ENCODE measurements at places on chromosomes 2 and 18.

DNA sequence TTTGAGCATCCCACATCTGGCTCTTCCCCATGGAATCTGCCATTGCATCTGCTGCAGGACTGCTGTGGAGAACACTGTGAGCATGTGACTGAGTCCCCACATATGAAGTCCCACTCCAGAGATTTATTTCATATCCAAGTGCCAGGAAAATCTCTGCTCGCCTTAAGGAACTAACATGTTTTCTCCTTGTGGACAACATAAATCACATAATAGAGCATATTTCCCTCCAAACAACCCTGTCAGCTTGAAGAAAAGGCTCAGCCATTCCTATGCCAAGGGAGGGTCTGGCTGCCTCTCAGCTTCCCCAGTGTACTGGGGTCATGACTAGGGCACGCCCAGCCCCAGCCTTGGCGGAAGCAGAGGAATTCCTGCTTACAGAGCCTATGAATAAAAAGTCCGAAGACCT is 193.7 kb downstream of the DNER start:
- DNase-seq = no peak

DNA sequence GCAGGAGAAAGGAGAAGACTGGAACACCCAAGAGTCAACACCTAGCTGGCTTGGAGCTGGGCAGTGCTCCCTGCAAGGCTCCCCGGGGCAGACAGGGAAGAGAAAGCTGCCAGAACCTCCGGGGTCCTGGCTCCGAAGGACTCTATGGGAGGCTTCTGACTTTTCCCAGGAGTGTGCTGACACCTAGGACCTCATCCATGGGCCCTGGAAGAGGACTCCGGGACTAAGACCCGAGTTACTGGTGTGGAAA is 37.8 kb upstream of the ATP6V1B1 start:
- no peak for DNase-seq

GRCh38 chr2:37669446-37669845 is 2.0 kb downstream of the CDC42EP3 start:
- no peak for DNase-seq

GRCh38 chr2:156890529-156891148 is 366.9 kb upstream of the GALNT5 start:
- DNase-seq = no peak

GRCh38 chr2:128750328-128751165 is 431.9 kb upstream of the HS6ST1 start:
- DNase-seq = no peak

DNA sequence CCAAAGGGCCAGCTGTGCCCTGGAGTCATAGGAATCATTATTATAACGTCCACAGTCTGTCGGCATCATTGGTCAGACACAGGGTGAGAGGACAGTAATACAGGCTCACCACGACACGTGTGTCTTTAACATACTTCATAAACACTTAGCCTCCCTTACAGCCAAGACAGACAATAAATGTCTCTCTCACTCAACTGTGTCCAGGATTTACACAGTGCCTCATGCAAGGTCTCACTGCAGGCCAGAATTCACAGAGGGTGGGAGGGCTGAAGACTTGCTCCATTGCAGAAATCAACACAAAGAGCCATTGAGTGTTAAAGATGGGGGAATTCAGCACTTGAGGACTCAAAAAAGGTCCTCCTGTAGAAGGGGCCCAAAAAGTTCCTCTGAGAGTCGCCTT is 210.5 kb downstream of the BCL2 start:
- DNase-seq = no peak

GRCh38 chr2:104851291-104852089 is 2.4 kb upstream of the POU3F3 start:
- no peak for DNase-seq

DNA sequence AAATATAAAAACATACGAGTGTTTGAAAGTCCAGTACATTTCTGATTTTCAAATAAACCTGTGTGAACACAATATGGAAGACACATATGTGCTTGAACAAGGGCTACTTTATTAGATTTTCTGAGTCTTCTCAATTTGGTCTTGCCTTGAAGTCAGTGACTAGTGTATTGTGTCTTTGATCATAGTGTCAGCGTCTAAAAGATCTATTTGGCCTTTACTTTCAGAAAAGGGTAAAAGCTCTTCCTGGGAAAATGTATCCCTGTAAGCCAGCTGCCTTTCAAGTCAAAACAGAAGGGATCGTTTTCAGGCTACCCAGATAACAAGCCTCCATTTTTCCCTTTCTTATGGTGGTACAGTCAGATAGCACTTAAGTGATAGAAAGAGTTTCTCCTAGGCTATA is 471.9 kb downstream of the CMPK2 start:
- DNase-seq = no peak

- DNase-seq = no peak
These were observed 202.1 kb upstream of the TNP1 start for GRCh38 chr2:217061916-217062505.

- no peak for DNase-seq
These were observed 27.4 kb downstream of the FABP1 start for GRCh38 chr2:88100489-88100858.

- DNase-seq = no peak
These were observed 42.9 kb upstream of the ASB1 start for GRCh38 chr2:238383743-238384380.

DNA sequence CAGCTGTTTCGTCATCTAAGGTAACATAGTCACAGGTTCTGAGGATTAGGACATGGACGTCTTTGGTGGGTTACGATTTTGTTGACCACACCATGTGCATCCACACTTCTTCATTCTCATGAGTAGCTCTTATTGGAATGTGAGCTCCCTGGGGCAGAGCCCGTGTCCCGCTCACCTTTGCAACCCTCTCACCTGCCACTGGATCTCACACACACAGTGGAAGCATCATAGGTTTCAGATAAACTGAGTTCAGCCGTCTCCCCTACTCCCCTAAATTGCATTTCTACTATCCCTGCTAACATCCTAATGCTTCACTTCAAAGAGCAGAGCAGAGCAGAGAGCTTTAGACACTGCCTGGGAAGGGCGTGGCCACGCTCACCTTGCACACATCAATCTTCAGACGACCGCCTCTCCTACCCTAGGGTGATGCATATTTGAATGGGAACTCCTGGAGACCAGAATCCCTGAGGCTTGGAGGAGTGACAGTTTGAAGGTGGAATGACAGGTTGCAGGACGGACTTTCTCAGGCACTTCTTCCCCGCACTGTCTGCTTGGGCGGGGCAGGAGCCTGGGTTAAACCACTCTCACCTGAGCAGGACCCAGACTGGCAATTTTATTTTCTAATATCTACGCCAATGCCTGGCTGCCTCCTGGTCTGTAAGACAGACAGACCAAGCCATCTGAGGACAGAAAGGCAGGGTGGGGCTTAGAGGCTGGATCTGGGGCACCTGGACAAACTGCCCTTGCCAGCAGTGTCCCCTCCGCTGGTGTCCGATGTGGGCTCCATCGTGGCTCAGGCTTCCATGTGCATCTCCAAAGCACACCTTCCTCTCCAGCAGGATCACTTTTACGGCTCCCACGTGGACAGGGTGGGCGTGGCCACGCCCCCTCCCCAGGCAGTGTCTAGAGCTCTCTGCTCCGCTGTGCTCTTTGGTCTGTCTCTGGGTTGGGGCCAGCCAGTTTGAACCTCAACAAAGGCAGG is 229.5 kb upstream of the COPS8 start:
- no peak for DNase-seq

DNA sequence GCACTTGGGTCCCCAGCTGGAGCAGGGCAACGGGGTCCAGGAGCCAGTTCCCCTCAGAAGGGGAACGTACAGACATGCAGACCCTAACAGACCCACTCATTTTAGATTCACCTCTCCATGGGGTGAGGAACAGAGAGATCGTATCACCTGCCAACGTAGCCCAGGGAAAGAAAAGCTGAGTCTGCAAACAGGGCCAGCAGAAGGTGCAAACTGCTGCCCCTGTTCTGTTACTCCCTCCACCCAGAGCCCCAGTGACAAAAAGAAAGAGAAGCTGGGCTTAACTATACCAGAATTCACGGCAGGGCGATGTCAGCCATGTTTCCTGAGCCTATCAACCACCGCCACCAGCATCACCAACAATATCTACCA is 817 bp upstream of the HS1BP3 start:
- no peak for DNase-seq

- no peak for DNase-seq
These were observed 20.6 kb downstream of the TMX3 start for GRCh38 chr18:68694316-68694715.

GRCh38 chr2:227222292-227222691 is 57.9 kb downstream of the COL4A3 start:
- DNase-seq = no peak

DNA sequence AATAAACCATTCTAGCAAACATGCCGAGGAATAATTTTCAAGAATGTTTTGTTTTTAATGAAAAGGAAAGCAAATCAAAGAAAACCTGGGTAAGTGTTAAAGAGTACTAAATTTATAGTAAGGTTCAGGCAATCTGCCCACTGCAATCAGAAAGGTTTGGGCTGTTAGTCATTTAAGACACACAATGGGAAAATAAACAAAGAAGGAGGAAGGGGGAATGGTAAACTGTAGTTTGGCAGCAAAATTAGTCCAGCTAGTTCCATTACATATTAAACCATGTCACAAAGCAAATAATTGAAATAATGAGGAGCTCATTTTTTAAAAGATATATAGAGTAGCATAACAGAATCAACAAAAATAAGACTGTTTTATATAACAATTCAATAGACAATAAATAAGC is 87.5 kb upstream of the COPS8 start:
- no peak for DNase-seq

- DNase-seq = no peak
These were observed 3.3 kb downstream of the SMARCAL1 start for GRCh38 chr2:216415541-216415940.

GRCh38 chr18:42196651-42197050 is 241.6 kb downstream of the PIK3C3 start:
- no peak for DNase-seq

GRCh38 chr18:75000920-75001319 is 208.0 kb downstream of the PTGR3 start:
- DNase-seq = no peak

DNA sequence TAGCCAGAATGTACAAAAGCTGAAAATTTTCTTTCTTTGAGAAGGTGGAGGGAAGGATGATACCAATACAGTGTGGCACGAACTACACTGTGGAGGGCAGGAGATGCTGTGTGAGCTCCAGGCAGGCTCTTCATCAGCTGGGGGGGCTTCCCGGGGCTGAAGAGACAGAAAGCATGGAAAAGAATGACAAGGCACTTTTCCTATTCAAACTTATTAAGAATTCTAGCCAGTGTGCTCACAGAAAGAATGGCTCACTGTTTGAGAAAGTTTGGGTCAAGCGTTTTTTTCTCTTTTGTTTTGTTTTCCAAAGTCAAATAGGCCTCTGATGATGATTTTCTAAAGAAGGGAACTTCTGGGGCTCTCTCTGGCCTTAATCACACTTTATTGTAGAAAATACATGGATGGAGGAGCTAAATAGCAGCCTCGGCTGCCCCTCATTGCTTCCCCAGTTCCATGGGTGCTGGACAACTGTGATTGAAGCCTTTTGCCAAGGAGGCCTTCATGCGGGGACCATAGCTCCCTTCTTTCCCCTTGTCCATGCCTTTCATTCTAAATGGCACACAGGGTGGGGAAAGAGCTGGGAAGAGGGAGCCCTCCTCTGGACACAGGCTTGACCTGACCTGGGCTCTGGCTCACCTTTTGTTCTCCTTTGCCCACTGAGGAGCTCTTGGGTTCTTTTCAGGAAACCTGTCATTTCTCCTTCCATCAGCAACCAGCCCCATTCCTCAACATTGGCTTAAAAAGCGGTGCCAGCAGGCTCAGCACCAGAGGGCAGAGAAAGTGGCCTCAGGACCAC is 130.6 kb downstream of the TDRD15 start:
- DNase-seq = no peak

- no peak for DNase-seq
These were observed 18.1 kb downstream of the NCAPH start for GRCh38 chr2:96353606-96354101.

DNA sequence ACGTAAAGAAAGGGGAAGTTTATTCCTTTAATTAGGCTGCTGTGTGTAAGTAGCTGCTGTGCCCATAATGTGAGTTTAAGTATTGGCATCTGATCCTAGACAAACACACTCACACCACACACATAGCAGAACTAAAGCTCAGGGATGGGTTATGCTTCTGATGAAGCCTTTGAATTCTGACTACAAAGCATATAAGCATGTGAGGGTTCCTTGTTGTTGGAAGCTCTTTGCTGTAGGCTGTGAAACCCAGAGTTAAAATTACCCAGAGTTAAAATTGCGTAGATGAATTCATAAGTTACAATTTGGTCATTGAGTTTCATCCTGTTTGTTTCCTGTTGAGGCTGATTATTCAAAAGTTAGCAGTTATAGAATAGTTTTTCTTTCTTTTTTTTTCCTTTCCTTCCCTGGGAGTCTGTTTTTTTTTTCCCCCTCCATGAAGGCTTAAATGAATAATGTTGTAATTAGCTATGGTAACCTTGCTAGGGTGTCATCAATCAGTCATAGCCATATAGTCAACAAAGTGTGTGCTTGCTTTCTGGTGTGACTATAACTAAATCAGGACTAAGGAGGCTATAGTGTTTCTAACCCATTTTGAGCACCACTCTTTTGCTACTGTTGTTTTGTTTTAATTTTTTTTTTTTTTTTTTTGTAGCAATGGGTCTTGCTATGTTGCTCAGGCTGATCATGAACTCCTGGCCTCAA is 426.1 kb downstream of the PARD3B start:
- DNase-seq = no peak

- no peak for DNase-seq
These were observed 90.1 kb downstream of the DPP4 start for GRCh38 chr2:161983866-161984265.

DNA sequence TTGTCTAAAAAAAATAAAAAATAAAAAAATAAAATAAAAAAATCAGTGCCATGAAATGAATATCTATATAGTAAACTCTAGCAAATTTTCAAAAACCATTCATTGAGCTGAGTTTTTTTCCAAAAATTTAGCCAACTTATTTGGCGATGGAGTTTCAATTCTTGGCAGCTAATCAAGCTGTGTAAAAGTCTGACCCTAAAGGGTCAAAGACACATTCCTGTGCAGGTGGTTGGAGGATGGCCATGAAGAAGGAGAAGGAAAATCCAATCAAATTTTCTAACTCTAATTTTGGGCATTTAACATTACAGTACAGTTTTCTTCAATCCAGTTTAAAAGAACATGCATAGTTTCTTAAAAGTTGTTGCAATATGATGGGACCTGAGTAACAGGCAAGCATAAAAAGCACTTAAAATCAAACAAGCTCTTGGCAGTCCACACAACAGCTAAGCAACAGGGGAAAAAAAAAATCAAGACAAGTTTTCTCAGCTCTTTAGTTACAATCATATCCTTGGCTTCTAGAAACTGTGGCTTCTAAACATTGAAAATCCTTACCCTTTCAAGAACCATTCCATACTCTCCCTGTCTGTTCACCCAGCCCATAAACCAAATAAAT is 54.5 kb downstream of the ACVR1 start:
- DNase-seq = no peak

DNA sequence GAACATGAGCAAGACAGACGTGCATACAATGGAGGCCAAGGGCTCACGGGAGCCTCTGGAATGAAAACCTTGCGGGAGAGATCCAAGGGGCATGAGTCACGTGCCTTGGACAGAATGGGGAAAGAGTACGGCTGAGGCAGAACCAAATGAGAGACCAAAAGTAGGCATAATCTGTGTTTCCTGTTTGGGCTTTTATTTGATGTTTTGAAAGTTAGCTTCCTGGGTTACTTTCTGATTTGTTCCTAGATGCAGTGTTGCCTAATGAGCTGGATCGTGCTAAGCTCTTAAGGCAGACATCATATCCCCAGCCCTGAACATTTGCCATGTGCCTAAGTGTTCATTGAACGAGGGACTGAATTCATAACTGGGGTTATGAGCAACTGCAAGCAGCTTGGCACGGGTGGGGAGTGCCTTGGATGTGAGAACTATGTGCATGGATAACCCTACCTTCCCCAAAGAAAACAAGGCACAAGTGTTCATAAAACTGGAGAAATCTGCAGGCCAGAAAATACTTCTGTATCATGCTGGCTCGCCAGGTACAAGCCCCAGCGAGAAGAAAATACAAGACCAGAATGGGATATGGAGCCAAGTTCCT is 60.3 kb upstream of the RPL31 start:
- DNase-seq = no peak
